NCI-H2227 treated with DMSO at 0.1 percent for 48 hours (cell line): ENCODE measurements at places on chromosomes 2 and 18.

DNA sequence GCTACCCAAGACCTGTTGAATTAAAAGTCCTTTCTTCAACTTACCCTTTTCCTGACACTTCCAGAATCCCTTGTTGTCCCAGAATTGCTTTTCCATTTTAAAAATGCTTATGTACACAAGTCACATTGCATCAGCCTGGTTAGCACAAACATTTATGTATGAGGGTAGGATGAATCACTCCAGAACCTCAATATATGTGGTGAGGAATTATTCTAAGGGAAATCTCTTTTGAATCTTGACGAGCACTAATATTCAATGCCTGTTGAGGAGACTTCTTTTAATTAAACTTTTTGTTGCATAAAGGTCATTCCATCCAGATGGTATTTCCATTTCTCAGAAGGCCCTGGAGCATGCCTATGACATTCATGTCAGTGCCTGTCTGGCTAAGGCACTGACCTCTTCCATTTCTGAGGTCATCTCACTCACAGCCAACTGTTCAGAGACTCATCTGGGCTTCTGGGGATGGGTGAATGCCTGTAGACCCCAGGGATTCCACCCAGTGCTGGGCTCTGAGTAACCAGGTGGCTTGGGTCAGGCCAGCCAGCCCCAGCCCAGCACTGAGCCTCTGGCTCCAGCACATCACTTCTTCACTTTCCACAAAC lies 28.2 kb downstream of the ACMSD start:
- DNase-seq, result no peak

GRCh38 chr2:58890865-58891525 lies 649.9 kb upstream of the FANCL start:
- DNase-seq, result no peak

- DNase-seq, result no peak
Observed at GRCh38 chr18:13264091-13265007, 45.8 kb downstream of the LDLRAD4 start.

DNA sequence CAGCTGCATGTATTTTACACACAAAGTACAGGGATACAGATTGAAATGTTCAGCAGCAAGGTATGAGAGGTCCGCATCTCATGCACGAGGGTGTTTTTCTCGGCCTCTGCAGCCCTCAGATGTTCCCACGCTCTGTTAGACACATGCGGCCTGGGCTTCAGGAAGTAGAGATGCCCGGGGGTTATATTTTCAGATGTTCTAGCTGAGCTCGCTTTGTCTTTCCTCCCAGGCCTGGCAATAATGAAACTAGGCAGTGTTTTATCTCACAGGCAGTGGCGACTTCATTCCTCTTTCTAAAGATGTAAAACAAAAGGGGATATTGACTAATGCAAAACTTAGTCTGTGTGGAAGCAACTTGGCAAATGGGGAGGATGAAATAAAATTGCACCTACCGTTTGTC lies 190.7 kb downstream of the GBX2 start:
- DNase-seq, result no peak

DNA sequence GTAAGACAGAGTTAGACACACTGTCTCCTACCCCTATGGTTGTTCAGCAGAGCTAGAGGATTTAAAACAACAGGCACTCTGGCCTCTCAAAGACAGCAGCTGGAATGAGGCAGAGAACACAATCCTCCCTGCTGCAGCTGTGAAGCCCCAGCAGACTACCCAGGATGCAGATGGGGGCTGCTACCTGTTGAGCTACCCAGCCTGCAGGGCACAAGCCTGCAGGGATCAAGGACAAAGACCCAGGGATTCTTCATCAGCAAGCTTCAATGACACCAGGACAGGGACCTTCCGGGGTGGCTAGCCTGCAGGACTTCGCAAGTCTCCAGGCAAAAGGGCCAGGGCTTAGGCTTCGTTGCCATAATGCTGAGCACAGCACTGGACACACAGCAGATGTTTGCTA lies 27.2 kb downstream of the GALNT14 start:
- DNase-seq, result no peak

DNA sequence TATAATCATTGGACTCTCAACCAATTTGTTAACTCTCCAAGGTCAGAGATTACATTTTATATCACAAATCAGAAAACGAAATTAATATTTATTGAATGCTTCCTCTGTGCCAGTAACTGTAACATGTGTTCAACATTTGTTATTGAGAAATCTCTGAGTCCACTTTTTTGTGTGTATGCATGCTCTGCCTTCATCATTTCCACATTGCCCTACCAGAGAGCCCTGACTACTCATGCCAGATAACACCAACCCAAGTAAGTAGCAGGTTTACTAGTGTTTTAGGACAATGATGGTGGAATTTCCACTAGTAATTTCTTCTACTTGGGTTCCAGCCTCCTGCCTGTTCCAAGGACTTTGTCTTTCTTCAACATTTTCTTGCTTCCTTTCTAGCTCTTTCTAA lies 14.2 kb upstream of the FAP start:
- DNase-seq, result no peak

DNA sequence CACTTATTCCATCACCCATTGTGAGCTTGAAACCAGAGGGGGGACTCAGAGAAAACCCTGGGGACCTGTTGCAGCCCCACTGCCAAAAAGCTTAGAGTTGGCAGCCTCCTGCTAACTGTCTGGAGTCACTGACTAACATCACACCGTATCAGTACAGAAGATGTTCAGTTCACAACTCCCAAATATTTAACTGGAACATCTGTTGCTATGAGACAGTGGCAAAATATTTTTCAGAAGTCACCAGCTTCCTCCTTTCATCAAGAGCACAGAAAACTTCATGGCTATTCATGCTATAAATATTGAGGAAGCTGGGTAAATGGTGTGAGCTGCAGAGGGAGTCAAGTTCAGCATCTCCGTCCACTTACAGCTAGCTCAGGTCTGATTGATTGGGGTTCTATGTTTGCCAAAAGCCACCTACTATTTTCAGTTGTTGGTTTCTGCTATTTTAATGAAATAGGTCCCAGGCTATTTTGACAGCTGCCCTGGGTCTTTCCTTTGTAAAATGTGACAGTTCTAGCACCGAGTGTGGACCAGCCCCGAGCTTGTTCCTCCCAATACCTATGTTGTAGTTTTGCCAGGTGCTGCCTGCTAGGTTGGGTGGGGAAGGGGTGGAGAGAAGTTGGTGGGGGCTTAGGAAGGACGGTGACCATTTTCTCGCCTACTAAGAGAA lies 9.8 kb downstream of the TUBB6 start:
- DNase-seq, result no peak

GRCh38 chr18:4236940-4237663 lies 218.0 kb downstream of the DLGAP1 start:
- no peak for DNase-seq

- DNase-seq, result no peak
Observed at GRCh38 chr2:33526132-33526531, 49.7 kb downstream of the RASGRP3 start.

GRCh38 chr18:32930695-32931301 lies 158.0 kb upstream of the KLHL14 start:
- no peak for DNase-seq

GRCh38 chr2:29715655-29716054 lies 205.7 kb downstream of the ALK start:
- DNase-seq, result no peak

- peak; percentile 96 for DNase-seq
Observed at GRCh38 chr2:88691339-88692183, at the start of gene RPIA. RPIA (plus strand) TSS chr2:88691673; CDS start chr2:88691699, 26 bp downstream.

DNA sequence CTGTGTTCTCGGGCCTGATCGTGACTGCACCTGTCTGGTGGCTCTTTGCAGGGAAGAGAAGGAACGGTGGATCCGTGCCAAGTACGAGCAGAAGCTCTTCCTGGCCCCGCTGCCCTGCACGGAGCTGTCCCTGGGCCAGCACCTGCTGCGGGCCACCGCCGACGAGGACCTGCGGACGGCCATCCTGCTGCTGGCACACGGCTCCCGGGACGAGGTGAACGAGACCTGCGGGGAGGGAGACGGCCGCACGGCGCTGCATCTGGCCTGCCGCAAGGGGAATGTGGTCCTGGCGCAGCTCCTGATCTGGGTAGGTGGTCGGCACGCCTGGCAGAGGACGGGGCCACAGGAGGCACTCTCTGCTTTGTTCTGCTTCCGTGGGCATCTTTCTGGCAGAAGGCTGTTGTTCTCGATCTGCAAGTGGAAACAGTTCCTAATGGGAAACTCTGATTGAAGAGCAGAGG lies 48.0 kb downstream of the GBX2 start:
- no peak for DNase-seq

- no peak for DNase-seq
Observed at GRCh38 chr18:13179566-13180113, 38.9 kb upstream of the LDLRAD4 start.

GRCh38 chr2:200850512-200851256 lies 13.8 kb downstream of the CLK1 start:
- DNase-seq, result no peak

DNA sequence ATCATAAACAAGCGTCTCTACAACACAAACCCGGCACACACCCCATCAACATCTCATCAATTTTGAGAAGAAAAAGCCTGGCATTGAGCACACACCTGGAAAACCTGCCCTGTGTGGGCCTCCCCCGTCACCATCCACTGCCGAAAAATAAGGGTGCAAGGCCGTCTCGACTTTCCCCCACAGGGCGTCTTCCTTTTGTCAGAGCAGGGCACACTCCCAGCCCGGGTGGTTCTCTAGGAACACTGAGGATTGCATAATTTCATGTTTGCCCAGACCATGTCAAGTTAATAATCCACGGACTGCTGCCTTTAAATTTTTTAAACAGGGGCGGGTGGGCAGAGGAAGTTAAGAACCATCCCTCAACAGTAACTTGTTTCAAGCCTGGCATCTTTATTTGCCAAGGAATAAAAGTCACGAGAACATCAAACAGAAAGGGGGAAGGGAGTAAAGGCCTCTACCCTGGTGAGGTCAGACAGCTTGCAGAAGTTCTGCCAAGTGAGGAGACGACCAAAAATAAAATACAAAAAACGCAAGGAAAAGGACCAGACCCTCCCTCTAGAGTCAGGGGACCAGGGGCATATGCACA lies 2.1 kb downstream of the TFCP2L1 start:
- DNase-seq, result no peak

DNA sequence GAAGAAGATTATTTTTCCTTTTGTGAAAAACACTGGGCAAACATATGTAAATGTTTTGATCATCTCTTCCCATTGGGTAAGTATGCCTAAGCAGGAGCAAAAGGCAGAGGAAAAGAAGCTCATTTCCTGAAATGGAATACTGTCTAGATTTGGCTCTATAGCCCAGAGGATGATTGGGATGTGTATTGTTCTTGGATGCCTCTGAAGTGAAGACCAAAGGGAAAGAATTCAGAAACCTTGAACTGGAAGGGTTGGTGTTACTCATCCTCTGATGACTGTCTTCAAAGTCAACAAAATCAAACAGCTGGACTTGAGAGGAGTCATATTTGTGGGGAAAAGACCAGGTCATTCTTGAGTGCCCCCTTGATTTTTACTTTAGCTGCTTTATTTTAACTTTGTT lies 112.6 kb upstream of the NT5C1B start:
- no peak for DNase-seq

GRCh38 chr18:48968412-48969215 lies 17.8 kb upstream of the SMAD7 start:
- DNase-seq, result no peak

DNA sequence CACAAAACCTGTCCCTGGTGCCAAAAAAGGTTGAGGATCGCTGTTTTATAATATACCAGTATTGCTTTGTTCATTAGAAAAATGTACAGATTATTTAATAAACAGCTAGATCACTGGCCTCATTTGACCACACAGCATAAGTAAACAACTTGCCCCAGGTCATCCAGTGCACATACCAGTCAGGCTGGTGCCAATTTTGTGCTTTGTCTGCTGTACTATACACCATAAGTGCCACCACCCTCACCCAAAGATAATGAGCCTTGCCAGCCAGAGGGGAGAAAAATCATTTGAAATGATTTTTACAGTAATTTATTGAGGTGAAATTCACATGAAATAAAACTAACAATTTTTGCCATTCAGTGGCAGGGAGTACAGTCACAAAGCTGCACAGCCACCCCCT lies 202.2 kb upstream of the TWIST2 start:
- no peak for DNase-seq

DNA sequence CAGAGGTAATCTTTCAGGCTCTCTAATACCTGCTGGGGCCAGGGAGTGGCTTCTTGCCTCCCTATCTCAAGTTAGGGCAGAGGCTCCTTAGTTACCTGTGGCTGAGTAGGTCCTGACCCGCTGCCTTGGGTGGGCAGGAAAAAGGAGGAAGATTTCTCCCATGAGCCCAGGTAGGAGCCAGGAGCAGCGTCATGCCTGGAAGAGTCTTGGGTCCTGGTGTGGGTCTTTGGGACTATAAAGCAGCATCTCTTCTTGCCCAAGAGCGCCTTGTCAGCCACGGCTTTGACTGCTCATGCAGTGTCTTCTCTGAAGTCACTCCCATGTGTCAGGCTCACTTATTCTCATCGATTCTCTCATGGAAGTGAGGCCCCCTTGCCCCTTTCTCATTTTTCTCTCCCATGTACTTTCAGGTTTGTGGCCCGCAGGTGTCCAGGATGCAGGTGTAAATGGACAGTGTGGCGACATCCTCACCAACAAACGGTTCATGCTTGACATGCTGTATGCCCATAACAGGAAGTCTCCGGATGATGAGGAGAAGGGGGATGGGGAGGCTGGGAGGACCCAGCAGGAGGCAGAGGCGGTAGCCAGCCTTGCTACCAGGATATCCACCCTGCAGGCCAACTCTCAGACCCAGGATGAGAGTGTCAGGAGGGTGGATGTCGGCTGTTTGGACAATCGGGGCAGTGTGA lies 111.2 kb downstream of the TPGS2 start:
- DNase-seq, result no peak

GRCh38 chr18:46262856-46263255 lies 158.7 kb downstream of the HAUS1 start:
- DNase-seq, result no peak

DNA sequence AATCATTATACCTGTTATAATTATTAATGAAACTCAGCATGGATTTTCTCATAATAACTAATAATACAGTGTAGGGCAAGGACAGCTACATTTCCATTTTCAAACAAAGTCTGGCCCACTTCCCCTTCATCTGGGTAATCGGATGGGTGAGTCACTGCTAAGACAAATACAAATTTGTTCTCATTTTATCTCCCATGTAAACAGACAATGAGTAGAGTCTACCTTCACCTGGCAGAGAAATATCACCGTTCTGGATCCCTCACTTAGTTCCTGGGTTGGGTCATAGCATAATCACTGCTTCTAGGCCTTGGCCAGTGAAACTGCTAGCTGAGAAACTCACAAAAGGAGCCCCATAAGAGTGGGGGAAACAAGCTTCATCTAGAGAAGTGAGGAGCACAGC lies 9.2 kb downstream of the CNTNAP5 start:
- no peak for DNase-seq

GRCh38 chr2:241841181-241842066 lies 17.3 kb downstream of the PDCD1 start:
- DNase-seq, result no peak

DNA sequence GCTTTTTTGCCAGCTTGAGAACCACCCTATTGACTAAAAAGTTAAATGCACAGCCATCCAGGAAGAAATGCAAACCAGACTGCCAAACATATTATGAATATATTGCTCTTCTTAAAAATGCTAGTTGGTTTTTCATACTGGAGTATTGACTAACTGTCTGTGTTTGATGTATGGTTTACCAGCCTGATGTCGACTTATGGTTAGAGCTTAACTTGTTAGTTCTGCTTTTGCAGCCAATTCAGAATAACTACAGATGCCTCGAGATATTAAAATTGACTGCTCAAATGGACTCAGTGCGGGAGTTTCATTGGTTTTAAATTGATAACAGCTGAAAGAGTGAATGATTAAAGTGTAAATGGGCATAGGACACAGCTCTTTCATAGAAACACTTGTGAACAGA lies 369.8 kb downstream of the ARHGAP15 start:
- no peak for DNase-seq

- DNase-seq, result no peak
Observed at GRCh38 chr2:73020657-73021370, 50.7 kb downstream of the SFXN5 start.

- DNase-seq, result no peak
Observed at GRCh38 chr2:229868794-229869193, 53.0 kb downstream of the TRIP12 start.
